Activated CD4-positive, alpha-beta T cell treated with anti-CD3 and anti-CD28 coated beads, Interleukin-2, amount 50 U/mL, for 4 hours (primary cell): ENCODE measurements at places on chromosomes 1 and 21.

DNA sequence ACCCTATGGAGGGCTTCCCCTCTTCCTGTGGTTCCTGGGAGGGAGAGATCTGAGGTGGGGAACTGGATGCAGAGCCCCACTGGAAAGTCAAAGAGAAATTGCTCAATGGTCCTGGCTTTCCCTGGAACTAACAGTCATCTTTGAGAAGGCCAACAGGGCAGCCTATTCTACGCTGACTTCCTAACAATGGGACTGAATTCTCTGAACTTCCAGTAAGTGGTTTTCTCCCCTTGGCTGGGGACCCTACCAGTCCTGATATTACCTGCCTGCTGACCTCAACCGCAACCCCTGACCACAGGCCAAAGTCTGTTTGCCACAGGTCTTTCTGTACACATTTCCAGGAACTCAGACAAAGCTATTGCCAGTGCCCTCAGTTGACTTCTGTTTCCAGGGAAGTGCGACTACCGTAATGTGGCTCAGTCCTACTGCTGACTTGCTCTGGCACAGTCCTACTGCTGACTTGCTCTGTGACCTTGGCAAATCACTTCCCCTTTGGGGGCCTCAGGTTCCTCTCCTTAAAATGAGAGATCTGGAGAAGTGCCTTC lies 55.3 kb downstream of the C8B start:
- DNase-seq = no peak

- DNase-seq = no peak
Observed at GRCh38 chr1:167161762-167162161, 58.9 kb upstream of the POU2F1 start.

GRCh38 chr1:118084400-118084799 lies 100.6 kb downstream of the SPAG17 start:
- DNase-seq = no peak

GRCh38 chr1:167668108-167668507 lies 38.1 kb downstream of the RCSD1 start:
- DNase-seq = no peak

DNA sequence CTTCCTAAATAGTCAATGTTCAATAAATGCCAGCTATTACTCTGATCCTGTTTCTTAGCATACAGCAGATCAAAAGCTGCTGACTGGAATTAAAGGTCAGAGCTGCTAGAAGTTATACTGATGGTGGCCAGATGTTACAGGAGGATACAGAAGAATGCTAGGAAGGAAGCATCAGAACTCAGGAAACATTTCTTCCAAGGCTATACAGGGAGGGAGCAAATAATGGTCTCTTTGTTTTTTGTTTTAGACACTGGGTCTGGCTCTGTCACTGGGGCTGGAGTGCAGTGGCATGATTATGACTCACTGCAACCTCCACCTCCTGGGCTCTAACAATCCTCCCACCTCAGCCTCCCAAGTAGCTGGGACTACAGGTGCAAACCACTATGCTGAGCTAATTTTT lies 175.5 kb downstream of the RGS7 start:
- no peak for DNase-seq

DNA sequence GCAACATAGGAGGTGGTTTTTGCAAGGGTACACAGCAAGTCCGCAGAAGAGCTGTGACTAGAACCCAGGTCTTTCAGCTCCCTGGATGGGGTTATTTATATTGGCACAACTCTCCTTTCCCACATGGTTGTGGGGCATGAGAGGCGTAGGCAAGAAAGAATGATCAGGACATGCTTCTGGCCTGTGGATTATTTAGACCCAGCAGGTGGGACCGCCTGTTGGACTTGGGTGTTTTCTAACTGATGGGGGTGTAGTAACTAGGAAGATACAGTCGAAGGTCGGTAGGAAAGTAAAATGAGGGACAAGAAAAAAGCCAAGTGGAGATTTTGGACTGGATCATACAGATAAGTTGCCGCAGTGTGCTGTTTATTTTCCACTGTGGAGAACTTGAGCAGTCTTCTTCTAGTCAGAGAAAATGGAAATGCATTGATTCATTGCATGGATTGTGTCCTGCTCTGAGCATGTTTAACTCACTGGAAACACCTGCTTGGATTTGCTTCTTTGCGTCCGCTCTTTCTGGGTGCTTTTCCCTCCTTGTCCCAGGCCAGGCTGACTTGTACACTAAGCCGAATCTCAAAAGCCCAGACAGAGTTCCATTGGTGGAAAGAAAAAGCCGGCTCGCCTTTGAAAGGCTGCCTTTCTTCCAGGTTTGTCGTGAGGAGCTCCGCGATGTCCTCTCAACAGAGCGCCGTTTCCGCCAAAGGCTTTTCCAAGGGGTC lies 592 bp downstream of the CRCT1 start:
- DNase-seq = no peak

GRCh38 chr1:41122148-41122547 lies 100.6 kb upstream of the SLFNL1 start:
- no peak for DNase-seq

GRCh38 chr1:108657356-108658080 lies 3.4 kb downstream of the HENMT1 start:
- no peak for DNase-seq

DNA sequence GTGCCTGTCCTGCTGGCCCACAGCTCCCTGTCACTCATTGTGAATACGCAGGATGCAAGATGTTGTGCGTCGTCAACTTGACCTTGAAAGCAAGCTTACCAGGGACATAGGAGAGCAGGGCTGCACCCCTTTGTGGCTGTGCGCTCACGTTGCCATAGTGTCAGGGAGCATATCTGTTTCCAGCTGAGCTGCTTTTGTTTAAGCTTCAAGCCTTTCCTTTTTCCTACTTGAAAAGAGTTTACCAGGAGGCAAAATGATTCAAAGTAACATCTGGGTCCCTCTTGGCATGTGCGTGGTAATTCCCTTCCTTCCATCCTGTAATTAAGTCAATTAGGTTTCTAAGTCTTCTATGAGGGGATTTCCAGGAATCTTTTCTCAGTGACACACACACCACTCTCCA lies 537.1 kb downstream of the AJAP1 start:
- DNase-seq = no peak

- no peak for DNase-seq
Observed at GRCh38 chr1:231431665-231432415, 9.8 kb upstream of the EGLN1 start.

- no peak for DNase-seq
Observed at GRCh38 chr1:47893412-47893811, 103.8 kb downstream of the TRABD2B start.

GRCh38 chr1:204384636-204385352 lies 25.1 kb upstream of the PLEKHA6 start:
- DNase-seq = no peak

DNA sequence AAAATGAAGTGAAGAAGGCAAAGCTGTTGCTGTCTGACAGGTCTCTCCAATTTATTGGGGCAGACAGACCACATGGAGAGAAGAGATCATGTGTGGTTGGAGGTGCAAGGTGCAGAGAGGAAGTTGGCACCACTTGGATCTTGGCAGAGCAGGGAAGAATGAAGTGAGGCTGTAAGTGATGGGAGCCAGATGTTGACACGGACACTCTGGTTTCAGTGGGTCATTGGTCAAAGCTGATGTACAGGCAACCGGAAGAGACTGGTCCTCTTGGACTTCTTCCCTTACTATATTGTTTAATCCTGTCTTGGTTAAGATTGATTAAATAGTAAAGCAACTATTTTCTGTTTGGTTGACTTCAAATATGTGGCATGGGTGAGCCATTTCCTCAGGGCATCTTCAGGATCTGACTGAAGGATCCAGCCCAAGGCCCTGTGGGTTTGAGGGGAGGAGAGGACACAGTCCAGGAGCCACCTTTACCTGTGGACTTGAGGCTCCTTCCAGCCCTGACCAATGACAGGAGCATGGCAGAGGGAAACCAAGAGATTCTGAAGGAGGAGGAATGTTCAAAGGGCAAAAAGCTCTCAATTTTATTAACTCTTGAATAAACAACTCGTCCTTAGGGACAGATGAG lies 49.4 kb downstream of the NENF start:
- DNase-seq = no peak

DNA sequence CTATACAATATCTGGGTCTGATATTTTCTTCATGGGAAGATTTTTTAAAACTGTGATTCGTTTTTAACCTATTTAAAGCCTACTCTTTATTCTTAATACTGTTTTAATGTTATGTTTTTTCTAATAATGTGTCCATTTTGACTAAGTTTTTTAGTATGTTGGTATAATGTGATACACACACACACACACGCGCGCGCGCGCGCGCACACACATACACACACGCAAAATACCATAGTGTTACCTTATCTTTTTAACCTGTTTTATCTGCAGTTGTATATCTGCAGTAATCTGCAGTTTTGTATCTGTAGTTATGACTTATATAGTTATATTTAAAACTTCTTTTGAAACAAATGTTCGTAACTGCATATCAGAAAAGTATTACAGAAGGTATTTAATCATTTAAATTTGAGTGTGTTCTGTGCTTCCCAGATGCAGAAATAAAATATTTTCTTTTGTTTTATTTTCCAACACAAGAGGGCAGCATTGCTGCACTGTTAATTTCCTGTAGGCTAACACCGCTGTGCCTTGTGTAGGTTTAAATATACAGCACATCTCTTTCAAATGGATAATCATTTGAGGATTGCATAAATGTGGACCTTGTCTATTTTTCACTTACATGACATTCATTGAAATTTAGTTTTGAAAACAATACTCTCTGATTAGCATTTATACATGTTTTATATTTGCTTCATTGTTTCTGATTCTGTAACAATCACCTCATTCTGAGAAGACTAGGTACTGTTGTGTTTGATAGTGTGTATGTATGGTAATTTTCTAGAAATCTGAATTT lies 166.1 kb downstream of the PDE4B start:
- no peak for DNase-seq
